Dorsolateral prefrontal cortex (tissue), 122 donors: ENCODE measurements at places on chromosomes 4 and X. TPM values are rescaled to one million over a fixed set of nuclear protein-coding genes. Genes with fewer than 3 reads are reported as not detected.

The ATP2B3 gene
- total RNA-seq, result 74.1 TPM

The ERCC6L gene
- not detected for total RNA-seq

The POU3F4 gene
- total RNA-seq, result 1.1 TPM

The BGN gene
- total RNA-seq, result 51.6 TPM

GRCh38 chrX:113793563-113793962 lies 790.3 kb upstream of the HTR2C start:
- no peak for DNase-seq

GRCh38 chr4:168511780-168512489 lies 15.1 kb downstream of the PALLD start:
- DNase-seq, result no peak

DNA sequence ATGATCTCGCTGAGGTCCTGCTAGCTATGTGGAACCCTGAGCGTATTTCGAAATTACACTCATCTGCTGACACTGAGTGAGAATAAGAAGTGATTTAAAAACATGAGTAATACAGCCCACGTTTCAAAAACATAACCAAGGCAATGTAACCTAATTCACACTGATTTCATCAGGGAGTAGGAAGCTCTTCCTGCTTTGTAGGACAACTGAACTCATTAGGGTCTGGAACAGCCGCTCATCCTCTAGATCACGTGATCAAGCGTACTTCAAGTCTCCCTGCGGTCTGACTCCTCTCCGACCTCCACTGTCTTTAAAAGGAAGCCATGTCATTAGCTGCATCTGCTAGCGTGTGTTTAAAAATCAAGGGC lies 138.0 kb downstream of the NSUN7 start:
- DNase-seq, result no peak

GRCh38 chrX:103792916-103793544 lies 16.4 kb downstream of the PLP1 start:
- DNase-seq, result no peak

GRCh38 chrX:124293810-124294209 lies 38.6 kb upstream of the TEX13D start:
- no peak for DNase-seq

GRCh38 chrX:102978594-102978993 lies 41.5 kb downstream of the RAB40AL start:
- no peak for DNase-seq

DNA sequence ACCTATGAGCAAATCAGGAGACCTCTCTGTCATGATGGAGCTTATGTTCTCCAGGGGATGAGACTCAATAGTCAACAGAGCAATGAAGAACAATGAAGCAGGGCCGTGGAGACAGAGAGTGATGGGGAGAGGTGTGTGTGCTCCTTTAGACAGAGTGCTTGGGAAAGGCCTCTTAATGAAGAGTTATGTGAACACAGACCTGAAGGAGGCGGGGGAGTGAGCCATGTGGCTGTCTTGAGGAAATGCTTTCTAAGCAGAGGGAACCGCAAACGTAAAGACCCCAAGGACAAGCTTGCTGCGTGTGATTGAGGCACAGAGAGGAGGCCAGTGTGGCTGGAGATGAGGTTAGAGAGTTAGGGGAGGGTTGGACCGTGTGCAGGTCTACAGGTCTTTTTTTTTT lies 53.1 kb downstream of the CHRNA9 start:
- no peak for DNase-seq

DNA sequence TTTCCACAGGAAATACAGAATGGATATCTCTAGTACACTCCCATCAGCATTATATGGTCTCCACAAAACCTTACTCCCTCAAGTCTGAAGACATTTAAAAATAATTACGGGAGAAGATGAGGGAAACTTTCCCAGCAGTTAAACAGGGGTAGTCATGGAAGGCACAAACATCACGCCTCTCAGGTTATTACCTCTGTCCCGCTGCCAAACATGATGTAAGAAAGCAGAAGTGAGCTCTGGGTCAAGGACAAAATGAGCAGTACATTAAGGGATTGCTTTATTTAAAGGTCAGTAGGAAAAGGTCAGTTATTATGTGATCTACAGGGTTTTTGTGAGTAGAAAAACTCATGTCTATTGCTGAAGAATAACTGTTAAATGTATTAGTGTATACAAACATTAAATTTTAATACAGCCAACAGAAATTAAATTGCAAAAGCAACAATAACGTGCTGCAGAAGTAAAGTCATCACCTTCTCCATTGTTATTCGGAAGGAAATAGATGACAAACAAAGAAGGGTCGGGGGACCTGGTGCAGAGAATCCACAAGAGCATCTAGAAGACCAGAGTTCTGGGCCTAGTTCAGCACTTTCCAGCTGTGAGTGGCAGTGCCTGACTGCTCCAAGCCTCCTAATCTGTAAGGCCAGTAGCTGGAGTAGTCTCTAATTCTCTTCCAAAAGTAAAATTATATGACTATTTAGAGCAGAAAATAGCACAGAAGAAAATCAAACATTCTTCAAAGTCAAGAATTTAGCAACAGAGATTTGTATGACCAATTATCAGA lies 171.2 kb downstream of the PPP3CA start:
- DNase-seq, result no peak
